ENCODE measurements at places on chromosomes 6 and 20. TPM values are rescaled to one million over a fixed set of nuclear protein-coding genes. Genes with fewer than 3 reads are reported as not detected.

Gene OR2H1
- not detected for total RNA-seq

Gene SLC17A1
- total RNA-seq: not detected

Gene LY86
- 9.5 TPM for total RNA-seq

Gene GNMT
- 1.0 TPM for total RNA-seq

Gene HAO1
- not detected for total RNA-seq

Gene POM121L2
- total RNA-seq: not detected

Gene R3HDML
- not detected for total RNA-seq

Gene ULBP1
- total RNA-seq: 1.7 TPM

Gene TBXT
- not detected for total RNA-seq

Gene THBS2
- 33.2 TPM for total RNA-seq

Gene MMP24
- total RNA-seq: 10.1 TPM

Gene CFAP206
- 15.0 TPM for total RNA-seq

Gene MMUT
- total RNA-seq: 27.0 TPM
